Stimulated activated naive CD4-positive, alpha-beta T cell (primary cell): ENCODE measurements at places on chromosomes 13 and 19.

DNA sequence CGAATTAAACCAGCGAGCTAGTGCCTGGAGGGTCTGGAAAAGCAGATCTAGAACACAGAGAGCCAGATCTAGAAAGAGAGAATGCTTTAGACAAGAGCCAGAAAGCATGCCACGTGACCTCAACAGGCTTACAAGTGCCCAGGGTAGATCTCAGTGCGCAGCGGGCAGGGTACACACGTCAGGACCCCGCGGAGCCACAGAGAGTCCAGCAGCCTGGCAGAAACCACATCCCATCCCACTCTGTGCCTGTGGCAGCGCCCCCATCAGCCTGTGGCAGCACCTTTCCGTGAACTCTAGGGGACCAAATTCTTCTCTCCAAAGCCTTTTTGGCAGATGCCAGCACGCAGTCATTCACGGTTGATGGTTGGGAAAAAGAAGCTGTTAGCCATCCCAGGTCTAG is 5.9 kb downstream of the ARHGEF1 start:
- DNase-seq, result peak; percentile 40

- DNase-seq, result peak; percentile 82
These were observed 5.5 kb downstream of the EPS8L1 start for GRCh38 chr19:55080968-55081769.

GRCh38 chr13:30696278-30697176 is 38.8 kb upstream of the ALOX5AP start:
- DNase-seq, result no peak

- no peak for DNase-seq
These were observed 6.4 kb downstream of the LTBP4 start for GRCh38 chr19:40607311-40608239.

DNA sequence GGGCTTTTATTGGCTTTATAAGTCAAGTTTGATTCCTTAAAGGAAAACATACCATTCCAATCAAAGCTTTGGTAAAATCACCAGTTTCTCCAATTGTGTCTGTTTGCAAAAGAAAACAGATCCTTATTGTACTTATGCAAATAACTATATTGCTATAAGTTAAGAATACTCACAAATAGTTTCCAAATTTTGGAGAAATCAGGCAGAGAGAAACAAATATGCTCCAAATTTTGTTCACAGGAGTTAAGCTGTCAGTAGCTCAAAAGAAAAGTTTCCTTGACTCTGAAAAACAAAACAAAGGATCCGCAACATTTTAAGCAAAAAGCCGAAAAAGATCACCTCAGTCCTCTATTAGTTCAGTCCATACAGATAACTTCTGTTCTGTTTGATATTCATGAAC is 19.2 kb upstream of the IGFL4 start:
- no peak for DNase-seq

DNA sequence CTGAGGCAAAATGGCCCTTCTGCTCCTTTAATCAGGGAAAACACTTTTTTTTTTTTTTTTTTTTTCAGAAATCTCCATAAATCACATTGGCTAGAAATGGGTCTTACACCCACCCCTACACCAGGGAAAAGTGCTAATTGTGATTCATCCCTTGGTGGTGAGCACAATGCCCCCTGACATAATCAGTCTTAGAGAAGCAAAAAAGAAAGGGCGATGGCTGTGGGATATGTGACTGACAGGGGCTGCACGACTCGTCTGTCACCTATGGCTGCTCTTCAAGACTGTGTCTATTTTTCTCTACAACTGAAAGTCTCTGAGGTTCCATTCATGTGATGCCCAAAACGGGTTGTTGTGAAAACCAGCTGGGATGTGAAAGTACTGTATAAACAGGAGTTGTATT is 3.6 kb upstream of the GPC6 start:
- no peak for DNase-seq

DNA sequence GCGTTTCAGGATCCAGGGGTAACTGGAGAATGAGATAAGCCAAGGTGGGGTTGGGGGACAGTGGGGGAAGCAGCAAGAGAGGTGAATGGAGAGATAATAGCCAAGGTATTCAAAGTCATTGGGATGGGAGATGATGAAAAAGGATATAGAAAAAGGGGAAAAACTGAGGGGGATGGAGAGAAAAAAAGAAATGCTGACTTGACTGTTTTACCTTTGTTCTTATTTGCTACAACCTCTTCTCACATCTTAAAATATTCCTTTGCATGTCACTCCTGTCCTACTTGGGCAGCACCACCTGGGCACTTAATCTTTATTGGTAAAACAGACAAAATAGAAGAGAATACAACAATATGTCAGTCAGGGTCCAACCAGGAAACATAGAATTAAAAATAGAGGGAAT is 56.0 kb upstream of the FNDC3A start:
- DNase-seq, result no peak

DNA sequence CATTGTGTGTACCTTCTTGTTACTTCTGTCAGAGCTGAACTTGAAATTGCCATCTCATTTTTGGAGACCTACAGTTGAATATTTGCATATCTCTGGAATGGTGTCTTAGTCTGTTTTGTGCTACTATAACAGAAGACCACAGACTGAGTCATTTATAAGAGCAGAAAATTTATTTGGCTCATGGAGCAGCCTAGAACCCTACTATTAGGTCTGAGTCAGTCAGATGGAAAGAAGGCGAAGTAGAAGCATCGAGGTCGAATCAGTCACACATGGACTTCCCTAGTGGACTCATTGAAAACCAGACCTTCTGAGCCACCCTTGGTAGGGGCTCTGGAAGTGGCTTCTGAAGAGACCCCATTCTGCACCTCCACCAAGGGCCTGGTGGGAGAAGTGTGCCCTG is 33.9 kb upstream of the TPT1 start:
- DNase-seq, result no peak

GRCh38 chr13:42708391-42708790 is 73.0 kb upstream of the FAM216B start:
- DNase-seq, result no peak

- DNase-seq, result no peak
These were observed 41.9 kb downstream of the WASF3 start for GRCh38 chr13:26599403-26599802.

- DNase-seq, result no peak
These were observed 31.6 kb downstream of the MTRF1 start for GRCh38 chr13:41231786-41232185.

GRCh38 chr13:84366506-84366905 is 484.2 kb upstream of the SLITRK1 start:
- DNase-seq, result no peak

DNA sequence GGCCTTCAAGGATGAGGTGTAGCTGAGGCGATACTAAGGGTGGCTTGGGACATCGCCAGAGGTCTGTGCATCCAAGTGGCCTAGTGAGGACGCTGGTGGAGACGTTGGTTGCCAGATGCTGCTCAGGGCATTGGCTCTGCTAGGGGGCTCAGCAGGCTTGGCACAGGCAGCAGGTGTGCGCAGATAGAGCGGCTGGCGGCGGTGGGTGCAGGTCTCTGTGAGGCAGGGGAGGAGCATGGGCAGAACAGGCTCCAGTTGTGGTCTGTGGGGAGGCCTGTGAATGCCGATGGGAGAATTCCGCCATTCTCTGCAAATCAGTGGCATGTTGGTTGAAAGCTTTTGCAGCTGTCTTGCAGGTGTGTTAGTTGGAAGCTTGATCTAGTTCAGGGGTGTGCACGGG is 21.2 kb downstream of the PRAM1 start:
- no peak for DNase-seq

GRCh38 chr13:110449219-110450015 is 112.1 kb downstream of the RAB20 start:
- no peak for DNase-seq

DNA sequence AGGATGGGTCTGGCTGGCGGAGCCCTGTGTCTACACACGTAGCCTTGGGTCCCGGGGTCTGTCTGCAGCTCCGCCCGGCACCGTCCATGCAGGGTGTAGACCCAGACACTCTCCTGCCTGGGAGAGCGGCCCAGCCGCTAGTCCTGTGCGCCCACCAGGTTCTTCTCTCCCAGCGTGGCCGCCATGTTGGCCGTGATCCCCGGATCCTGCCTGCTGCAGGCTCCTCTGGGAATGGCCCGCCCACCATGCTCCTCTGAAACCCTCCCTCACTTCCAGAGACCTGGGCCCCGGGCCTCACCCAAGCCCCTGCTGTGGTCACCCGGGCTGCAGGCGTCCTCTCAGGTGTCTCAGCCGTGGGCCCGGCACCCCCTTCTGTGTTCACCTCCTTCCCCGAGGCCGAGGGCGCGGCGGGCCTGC is 57.7 kb upstream of the MCF2L start:
- no peak for DNase-seq

DNA sequence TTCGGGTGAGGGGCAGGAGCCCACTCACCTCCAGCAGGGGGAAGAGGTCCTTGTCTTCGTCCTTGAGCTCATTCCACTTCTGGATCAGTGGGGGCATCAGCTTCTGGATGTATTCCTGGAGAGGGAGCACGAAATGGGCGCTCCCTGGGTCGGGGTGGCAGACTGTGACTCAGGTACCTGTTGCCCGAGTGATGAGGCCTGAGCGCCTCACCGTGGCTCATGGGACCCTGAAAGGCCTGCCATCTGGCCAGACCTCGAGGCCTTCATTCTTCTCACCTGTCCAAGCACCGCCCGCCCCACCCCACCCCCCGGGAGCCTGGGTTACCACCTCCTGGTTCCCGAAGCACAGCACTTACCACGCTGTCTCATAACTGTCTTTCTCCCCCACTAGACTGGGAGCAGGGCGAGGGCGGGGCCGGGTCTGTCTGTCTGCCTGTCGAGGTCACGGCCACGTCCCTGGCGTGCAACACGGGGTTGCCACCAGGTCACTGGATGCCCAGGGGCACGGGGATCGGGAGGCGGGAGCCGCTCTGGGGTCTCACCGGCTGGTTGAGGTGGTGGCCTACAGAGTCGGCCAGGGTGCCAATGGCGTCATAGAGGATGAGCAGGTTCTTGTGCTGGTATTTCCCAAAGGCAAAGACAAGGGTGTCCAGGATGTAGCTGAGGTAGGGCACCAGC is 9.4 kb upstream of the FBXW9 start:
- DNase-seq, result no peak

GRCh38 chr19:566403-566802 is 6.0 kb upstream of the BSG start:
- no peak for DNase-seq

DNA sequence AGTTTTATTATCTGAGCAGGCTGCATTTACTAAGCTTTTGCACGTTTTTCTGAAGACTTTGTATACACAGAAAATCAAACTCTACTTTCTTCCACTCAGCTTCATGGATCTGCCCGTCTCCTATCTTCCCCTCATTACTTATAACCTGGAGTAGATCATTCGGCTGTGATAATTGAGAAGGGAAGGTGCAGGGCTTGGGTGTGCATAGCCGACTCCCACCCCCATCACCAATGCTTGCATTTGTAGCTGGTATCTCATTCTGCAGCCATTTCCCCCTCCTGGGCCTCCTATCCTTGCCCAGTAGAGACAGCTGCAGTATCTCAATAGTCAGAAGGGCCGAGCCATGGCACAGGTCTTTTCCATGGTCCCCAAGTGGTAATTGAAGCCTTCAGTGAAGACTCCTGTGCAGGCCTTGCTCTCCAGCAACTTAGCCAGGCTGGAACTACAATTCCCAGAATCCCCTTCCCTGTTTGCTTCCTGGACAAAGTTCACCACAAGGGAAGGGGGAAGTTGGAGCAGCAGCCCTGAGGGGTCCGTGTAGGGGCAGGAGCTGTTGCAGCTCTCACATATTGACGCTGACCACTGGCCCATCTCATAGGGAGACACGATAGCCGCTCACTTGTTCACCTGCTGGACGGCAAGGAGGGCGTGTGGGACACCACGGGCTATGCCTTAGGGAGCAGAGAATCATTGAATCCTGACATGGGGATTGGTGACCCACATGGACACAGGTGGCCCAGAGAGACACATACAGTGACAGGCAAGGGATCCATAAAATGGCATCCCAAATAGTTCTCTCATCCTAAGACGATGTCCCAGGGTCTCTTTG is 2.1 kb upstream of the SIGLEC8 start:
- no peak for DNase-seq

DNA sequence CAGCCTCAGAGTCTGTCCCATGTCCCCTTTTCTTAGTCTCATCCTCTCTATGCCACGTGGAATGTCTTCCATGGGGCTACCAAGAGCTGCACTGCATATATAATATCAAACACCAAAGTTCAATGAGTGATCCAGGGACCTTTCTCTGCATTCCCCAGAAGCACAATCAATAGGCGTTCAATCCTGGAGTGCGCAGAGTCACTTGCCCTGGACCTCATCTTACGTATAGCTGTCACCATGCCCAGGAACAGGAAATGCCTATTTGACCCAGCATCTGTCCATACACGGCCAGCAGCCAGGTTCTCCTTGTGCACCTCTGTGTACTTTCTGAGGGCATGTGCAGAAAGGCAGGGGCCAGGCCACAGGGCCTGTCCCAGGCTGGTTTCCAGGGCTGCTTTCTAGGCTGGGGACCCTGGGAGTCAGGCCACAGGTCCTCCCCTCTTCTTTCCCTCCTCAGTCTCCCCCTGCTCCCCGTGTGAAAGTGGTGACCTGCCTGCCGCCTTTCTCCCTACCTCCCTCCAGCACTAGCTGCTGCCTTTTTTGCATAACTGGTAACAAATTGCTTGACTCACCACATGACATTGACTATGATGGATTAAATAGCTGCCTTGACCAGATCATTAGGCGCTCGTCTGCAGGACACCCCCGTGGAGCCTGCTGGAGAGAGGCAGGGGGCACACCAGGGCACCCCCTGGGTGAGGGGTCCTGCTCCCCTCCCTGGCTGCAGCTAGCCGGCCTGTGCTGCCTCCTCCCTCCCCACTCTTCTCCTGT is 222.0 kb downstream of the ZNF536 start:
- no peak for DNase-seq

- DNase-seq, result no peak
These were observed 210.9 kb upstream of the SPRY2 start for GRCh38 chr13:80551650-80552497.

DNA sequence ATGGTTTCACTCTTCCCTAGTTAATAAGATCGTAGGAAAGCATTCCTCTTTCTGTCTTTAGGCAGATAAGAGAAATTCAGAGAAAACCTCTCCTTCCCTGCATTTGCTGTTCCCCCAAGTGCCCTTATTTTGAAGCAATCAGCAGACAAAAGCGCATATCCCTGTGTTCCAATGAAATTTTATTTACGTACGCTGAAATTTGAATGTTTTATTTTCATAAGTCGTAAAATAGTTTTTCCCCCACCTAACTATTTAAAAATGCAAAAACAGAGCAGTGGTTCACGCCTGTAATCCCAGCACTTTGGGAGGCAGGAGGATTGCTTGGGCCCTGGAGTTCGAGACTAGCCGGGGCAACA is 17.2 kb upstream of the MRI1 start:
- no peak for DNase-seq
